ENCODE measurements at places on chromosomes 6 and 20.

GRCh38 chr6:34205466-34205865, 31.2 kb upstream of the HMGA1 start:
- no peak for DNase-seq

- DNase-seq: no peak
These were observed 38.5 kb downstream of the FBXL4 start for GRCh38 chr6:98909236-98909635.

DNA sequence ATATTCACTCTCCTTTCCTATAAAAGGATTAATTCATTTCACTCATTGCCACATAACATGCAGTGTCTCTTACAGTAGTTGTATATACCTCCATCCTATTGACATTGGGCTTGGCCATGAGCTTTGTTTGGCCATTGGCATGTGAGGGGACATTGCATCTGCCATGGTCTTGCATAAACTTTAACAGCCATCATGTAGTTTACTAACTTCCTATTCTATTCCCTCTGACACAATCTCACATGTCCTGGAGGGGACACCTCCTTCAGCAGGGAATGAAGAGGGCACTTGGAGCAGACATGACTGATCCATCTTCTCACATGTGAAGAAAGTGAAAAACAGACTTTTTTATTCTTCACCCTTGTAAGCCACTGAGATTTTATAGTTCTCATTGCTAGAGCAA, 115.5 kb upstream of the MARCKS start:
- DNase-seq: no peak

DNA sequence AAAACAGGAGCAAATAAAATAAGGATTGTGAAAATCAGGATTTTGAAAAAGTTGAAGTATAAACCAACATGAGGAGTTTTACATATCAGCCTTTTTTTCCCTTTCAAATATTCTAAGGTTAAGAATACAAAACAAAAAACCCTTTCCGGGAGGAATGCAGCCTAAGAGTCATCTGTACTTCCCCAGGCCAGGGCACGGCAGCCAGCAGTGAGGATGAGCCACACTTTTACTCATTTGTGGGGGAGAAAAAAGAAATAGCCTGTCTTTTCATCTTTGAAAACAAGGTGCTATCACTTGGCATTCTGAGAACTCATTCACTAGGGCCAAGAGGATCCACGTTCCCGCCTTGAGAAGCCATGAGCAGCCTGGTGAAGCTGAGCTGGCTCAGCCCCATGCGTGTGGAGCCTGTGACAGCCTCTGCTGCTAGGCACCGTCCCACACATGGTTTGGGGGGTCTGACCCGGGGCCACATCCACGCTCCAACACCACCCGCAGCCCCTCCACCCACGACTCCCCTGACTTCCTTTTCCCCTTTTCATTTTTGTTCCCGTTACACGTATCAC, 11.2 kb downstream of the SLC22A1 start:
- no peak for DNase-seq

GRCh38 chr6:128422871-128423270, 97.5 kb downstream of the PTPRK start:
- no peak for DNase-seq

DNA sequence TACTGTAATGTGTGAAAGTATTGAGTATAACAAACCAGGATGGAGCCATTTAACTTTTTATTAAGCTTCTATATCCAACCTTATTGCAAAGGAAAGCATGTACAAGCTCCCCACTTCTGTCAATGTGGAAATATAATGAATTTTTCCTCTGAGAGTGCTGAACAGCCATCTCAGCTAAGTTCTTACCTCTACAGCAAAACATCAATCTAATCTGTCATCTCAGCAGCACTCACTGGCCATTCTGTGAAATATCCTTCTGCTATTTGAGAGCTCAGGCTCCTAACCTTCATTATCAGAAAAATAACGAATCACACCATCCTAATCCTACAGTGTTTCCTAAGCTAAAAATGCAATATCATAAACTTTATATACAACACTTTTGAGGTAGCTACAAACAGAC, 194.0 kb upstream of the RNF217 start:
- DNase-seq: no peak

DNA sequence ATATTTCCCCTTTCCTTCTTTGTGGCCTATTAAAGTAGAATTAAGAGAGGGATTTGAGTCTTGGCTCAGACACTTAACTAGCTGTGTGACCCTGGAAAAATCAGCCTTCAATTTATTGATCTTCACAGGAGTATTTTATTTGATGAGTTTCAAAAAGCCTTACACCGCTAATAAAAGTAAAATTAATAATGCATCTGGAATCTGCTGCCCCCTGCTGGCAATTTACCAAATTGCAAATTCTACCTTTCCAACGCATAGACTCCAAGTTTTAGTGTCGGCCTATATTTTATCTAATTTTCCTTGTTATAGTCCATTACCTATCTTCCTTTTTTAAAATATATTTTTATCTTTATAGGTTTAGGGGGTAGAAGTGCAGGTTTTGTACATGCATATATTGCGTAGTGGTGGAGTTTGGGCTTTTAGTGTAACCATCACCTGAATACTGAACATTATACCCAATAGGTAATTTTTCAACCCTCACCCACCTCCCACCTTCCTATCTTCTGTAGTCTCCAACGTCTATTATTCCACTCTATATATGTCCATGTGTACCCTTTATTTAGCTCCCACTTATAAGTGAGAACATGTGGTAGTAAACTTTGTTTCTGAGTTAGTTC, 46.3 kb downstream of the GOPC start:
- no peak for DNase-seq

- no peak for DNase-seq
These were observed 132.6 kb downstream of the GPR63 start for GRCh38 chr6:96704713-96705112.

DNA sequence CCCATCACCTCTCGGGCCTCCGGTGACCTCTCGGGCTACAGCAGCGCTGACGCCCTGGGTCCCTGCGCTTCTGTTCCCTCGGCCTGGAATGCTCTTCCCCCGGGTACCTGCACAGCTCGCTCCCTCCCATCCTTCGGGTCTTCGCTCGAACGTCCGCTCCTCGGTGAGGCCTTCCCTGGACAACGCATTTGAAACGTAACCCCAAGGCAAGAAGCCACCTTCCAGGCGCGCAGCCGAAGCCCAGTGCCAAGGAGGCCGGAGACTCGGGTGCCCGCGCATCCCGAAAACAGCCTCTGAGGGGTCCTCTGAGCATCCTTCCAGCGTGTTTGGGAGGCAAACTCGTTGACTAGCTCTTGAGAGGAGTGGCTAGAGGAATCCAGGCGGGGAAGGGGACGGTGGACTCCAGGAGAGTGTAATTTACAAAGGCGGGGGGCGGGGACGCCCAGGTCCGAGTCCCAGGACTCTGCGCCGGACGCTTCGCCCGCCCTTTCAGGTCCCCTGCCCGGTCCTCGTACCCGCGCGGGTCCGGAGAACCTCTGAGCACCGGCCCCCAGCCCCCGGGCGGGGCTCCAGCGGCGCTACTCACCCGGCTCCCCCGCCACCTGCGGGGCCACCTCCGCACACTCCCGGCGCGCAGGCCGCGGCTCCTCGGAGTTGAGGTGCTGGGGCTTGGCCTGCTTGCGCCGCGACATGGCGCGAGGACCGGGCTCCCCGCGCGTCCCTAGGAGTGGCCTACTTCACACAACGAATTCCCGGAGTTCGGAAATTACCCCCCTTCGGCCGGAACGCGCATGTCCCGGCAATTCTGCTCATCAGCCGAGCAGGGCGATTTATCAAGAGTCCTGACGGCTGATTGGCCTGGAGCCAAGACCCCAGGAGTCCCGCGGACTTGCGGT, 86.8 kb downstream of the ZFP64 start:
- peak; percentile 27 for DNase-seq

DNA sequence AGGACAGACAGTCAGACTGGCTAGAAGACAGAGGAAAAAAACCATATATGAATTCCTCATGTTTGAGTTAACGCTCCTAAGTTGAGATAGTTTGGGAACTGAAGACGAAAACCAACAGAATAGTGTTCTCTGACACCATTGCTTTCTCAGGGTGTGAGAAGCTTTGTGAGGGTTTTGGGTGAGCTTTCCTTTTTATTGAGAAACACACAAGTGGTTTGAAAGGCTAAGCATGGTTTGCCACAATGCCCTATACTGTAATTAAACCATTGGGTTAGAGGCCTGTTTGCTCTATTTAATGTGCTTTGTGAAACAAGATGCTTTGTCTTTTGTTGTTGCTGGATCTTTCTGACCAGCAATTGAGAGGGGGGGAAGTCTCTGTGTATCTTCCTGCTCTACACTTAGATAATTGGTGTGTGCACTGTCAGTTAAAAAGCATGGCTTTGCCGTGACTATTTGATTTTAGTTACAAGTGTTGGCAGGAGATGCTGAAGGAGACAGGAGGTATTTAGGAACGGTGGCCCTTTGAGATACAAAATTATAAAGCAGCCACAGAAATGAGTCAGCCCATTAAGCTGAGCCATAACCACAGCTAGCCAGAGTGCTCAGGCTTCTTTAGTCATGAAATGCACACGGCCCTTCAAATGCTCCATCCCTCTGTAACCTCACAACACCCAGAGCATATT, 273.0 kb upstream of the PREP start:
- DNase-seq: peak; percentile 7

DNA sequence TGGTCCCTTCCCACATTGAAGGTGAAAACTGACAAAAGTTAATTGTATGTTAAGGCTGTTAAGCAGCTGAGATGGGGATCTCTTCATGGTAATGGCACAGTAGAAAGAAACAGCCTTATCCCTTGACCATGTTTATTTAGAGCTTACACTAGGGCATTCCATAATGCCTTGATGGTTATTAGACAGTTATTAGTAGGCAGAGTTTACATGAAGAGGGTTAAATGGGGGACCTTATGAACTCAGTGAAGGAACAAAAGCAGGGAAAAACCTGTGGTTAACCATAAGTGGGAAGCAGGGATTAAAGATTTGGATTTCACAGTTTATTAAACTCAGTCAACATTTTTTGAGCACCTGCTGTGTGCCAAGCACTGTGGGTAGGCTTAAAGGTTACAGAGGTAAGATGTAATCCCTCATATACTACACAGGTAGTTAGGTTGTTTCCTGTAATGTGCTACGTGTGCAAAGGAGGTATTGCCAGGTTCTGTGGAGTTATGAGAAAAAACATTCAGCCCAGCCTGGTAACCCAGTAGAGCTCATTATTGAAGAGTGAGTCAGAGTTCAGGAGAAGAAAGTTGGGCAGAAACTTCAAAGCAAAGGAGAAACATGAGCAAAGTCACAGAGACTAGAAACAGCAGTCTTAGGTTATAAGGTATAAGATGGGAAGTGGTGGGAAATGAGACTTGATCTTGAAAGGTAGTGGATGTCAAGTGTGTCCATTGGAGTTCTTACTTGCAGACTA, 32.3 kb upstream of the GNRH2 start:
- DNase-seq: no peak

- no peak for DNase-seq
These were observed 167.5 kb downstream of the ZFAND3 start for GRCh38 chr6:37987018-37987417.

- DNase-seq: no peak
These were observed 420.1 kb downstream of the PREX1 start for GRCh38 chr20:48407710-48408109.

GRCh38 chr6:30741063-30741779, 1.3 kb downstream of the FLOT1 start:
- DNase-seq: no peak

DNA sequence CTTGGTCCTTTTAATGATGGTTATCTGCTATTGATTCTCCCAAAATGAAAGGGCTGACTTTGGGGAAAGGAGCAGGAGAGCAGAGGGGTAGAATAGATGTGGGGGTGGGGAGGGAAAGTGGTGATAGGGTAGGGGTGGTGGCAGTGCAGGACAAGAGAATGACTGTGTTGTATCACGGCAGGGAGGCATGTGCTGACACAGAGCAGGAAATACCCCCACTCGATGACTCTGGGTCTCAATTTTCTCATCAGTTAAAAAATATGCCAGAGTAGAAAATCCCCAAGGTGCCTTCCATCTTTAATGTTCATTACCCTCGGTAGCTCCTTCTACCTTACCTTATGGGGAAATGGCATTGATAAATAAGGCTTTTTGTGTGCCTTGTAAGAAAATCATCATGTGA, 79.0 kb upstream of the ATXN1 start:
- no peak for DNase-seq

GRCh38 chr6:105835373-105835772, 250.8 kb upstream of the PRDM1 start:
- no peak for DNase-seq

- no peak for DNase-seq
These were observed 7.2 kb downstream of the ATP9A start for GRCh38 chr20:51760905-51761546.

- no peak for DNase-seq
These were observed 86.9 kb downstream of the RFX6 start for GRCh38 chr6:116963972-116964371.

GRCh38 chr20:11905460-11906179, 12.1 kb upstream of the BTBD3 start:
- no peak for DNase-seq

DNA sequence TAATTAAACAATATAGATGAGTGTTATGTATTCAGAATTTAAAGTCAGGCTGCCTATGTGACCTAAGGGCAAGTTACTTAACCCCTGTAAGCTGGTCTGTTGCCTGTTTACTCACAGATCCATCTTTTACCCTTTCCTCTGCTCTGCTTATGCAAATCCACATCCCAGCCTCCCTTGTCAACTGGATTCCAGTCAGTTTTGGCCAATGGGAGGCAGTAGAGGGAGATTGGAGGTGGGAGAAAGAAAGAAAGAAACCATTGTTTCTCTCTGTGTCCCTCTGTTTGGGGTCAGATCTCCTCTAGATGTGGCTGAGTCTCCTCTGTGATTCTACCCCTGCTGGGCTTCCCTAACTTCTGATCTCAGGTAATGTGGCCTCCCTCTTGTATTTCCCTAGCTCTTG, 266.8 kb upstream of the PLN start:
- DNase-seq: no peak

- DNase-seq: no peak
These were observed 206.9 kb downstream of the IBTK start for GRCh38 chr6:82040405-82041221.

DNA sequence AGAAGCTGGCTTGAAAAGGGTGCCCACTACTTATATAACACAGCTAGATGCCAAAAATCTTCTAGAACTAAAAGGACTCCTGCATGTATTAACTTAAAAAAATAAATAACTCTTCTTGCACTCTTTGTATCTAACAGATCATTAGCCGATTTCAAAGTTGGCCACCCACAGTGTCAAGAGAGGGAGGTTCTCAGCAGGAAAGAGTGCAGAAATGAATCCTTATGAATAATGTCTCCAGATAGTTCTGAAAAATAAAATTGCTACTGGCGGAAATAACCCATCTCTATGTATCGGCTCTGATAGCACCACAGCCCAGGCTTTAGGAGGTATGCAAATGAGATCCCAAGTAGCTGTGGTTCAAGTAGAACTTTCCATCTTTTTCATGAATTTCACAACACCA, 232.7 kb downstream of the PHF3 start:
- DNase-seq: no peak

- no peak for DNase-seq
These were observed 12.3 kb upstream of the HMGN4 start for GRCh38 chr6:26525838-26526237.

GRCh38 chr6:104625536-104625935, 234.2 kb downstream of the HACE1 start:
- DNase-seq: no peak

DNA sequence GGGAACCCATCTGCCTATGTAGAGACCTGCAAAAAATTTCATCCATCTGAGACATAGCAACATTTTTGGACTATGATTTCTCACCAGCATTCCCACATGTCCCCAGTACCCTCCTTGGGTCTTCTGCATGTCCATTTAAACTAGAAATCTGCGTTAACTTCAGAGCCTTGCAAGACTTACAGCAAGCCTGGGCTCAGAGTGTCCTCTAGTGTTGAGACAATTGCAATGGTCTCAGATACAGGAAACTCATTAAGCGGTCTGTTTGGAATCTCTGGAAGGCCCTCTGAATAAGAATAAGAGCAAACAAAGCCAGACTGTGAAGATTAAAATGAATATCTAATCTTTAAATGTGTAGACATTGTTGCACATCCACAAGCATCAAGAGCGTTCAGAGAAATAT, 20.5 kb upstream of the PI3 start:
- DNase-seq: no peak
